ENCODE measurements at places on chromosomes 6 and 20. TPM values are rescaled to one million over a fixed set of nuclear protein-coding genes. Genes with fewer than 3 reads are reported as not detected.

The OPRM1 gene
- total RNA-seq = not detected

The FABP7 gene
- total RNA-seq = not detected

DNA sequence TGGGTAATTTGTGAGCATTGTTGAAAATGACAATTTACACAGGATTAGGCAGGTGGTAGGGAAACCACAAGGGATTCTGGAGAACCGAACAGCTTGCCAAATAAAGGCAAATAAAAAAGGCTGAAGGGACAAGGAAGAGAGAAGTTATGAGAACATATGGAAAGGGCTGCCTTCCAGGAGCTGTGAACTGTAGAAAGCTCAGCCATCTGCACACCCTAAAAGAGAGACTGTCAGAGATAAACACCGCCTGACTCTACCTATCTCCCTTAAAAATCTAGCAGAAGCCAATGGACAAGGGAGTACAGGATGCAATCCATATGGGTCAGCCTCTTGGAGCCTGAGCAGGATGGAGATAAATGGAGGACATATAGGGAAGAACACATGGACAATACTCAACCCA is 12.7 kb upstream of the SLC17A1 start:
- no peak overlapping the region for H3K27ac ChIP-seq

- peaks cover 18% of the 10 kb centered on the region for H3K4me1 ChIP-seq
- no peaks in the 10 kb centered on the region for H3K27me3 ChIP-seq
- no peaks in the 10 kb centered on the region for H3K36me3 ChIP-seq
- H3K27ac ChIP-seq = no peak overlapping the region
- no peak overlapping the region for H3K4me3 ChIP-seq
- DNase-seq = no peak
Measured at GRCh38 chr6:21953831-21954801, 342.7 kb downstream of the PRL start.

DNA sequence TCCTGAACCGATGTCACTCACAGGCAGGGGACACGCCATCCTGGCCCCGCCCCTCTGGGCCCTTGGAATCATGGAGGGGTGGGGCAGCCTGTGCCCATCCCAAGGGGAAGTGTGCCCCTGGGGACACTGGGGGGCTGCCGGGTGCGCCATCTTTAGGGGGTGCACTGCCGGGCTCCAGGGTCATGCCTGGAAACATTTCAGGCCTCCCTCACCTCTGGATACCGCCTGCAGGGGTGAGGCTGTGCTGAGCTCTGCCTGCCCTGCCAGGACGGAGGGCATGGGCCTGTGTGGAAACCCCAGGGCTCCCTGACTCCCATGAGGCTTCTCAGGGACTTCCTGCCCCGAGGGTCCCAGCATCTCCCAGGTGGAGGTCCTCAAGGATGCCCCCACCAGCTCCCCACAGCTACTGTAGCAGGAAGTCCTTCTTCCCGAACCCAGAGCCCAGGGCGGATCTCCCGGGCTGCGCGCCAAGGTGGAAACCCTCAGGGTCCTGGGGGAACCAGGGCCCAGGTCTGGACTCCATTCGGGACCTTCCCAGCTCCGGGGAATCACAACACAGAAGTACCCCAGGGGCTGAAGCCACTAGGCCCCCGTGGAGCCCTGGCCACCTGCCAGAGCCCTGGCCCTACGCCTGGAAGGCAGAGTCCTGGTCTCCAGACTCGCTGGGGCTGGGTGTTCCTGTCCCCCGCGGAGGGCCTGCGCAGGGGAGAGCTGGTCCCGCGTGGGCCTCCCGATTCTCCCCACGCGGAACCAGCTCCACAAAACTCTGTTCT is 15.6 kb downstream of the CHRNA4 start:
- no peak for DNase-seq
- H3K27me3 ChIP-seq = no peaks in the 10 kb centered on the region
- no peak overlapping the region for H3K27ac ChIP-seq
- H3K4me1 ChIP-seq = no peaks in the 10 kb centered on the region
- peaks cover 3% of the 10 kb centered on the region for H3K36me3 ChIP-seq
- no peak overlapping the region for H3K4me3 ChIP-seq

GRCh38 chr20:9576695-9577094 is 62.3 kb downstream of the LAMP5 start:
- no peak overlapping the region for H3K27ac ChIP-seq
- H3K4me3 ChIP-seq = no peak overlapping the region
- no peak for DNase-seq
- H3K4me1 ChIP-seq = no peaks in the 10 kb centered on the region
- peaks cover 6% of the 10 kb centered on the region for H3K27me3 ChIP-seq

- H3K4me1 ChIP-seq = no peaks in the 10 kb centered on the region
- H3K27ac ChIP-seq = no peak overlapping the region
- H3K27me3 ChIP-seq = peaks cover 29% of the 10 kb centered on the region
Measured at GRCh38 chr6:7568021-7568420, 22.0 kb upstream of the SNRNP48 start.

GRCh38 chr6:105578179-105578707 is 175.4 kb upstream of the PREP start:
- H3K4me3 ChIP-seq = no peak overlapping the region
- H3K27ac ChIP-seq = no peak overlapping the region
- no peaks in the 10 kb centered on the region for H3K36me3 ChIP-seq
- H3K4me1 ChIP-seq = peaks cover 7% of the 10 kb centered on the region
- peaks cover 41% of the 10 kb centered on the region for H3K27me3 ChIP-seq

GRCh38 chr20:2458919-2459499 is 11.6 kb downstream of the SNRPB start:
- H3K36me3 ChIP-seq = peaks cover 50% of the 10 kb centered on the region
- DNase-seq = no peak
- no peak overlapping the region for H3K27ac ChIP-seq
- no peaks in the 10 kb centered on the region for H3K27me3 ChIP-seq

DNA sequence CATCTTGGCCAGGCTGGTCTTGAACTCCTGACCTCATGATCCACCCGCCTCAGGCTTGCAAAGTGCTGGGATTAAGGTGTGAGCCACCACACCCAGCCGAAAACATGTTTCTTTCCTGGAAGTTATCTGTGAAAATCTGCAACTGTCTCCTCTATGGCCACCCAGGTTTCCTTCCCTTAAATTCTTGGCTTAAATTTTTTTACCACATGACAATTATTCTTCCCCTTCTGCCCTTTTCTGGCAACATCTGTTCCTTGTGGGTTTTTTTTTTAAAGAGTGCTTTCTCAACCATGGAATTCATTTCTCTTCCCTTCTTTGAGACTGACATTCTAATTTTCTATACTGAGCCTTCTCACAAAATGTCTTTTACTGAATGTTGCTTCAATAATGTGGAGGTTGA is 59.6 kb downstream of the DOK5 start:
- H3K27me3 ChIP-seq = no peaks in the 10 kb centered on the region
- H3K4me3 ChIP-seq = no peak overlapping the region
- no peaks in the 10 kb centered on the region for H3K4me1 ChIP-seq

- no peak overlapping the region for H3K4me3 ChIP-seq
- no peak overlapping the region for H3K27ac ChIP-seq
- H3K4me1 ChIP-seq = no peaks in the 10 kb centered on the region
- no peaks in the 10 kb centered on the region for H3K36me3 ChIP-seq
- no peak for DNase-seq
Measured at GRCh38 chr20:55696520-55696919, 308.8 kb downstream of the CBLN4 start.

- DNase-seq = no peak
- H3K4me1 ChIP-seq = peaks cover 39% of the 10 kb centered on the region
- peaks cover 20% of the 10 kb centered on the region for H3K36me3 ChIP-seq
- H3K27me3 ChIP-seq = no peaks in the 10 kb centered on the region
Measured at GRCh38 chr6:27144740-27145079, 102.8 kb upstream of the PRSS16 start.

GRCh38 chr6:148530394-148530953 is 187.8 kb downstream of the SASH1 start:
- no peak for DNase-seq
- peaks cover under 1% of the 10 kb centered on the region for H3K4me1 ChIP-seq
- no peaks in the 10 kb centered on the region for H3K36me3 ChIP-seq
- no peak overlapping the region for H3K27ac ChIP-seq
- H3K4me3 ChIP-seq = no peak overlapping the region

DNA sequence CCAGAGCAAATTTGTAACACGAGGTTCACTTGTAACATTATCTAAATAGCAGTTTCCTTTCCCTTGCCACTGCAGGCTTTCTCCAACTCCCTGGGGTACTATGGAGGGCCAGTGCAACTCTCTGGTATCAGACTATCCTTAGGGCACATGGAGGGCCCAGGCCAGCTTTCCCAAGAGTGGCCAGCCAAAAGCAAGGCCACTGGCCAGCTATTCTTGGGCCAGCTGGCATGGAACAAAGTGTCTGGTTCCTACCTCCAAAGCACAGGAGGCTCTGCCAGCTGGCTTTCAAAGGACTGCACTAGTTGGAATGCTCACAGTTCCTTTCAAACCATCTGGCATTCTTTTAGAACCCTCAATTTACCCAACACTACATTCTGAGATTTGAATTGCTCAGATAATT is 8.7 kb downstream of the RNF24 start:
- H3K4me1 ChIP-seq = peaks cover 18% of the 10 kb centered on the region
- H3K4me3 ChIP-seq = no peak overlapping the region
- DNase-seq = no peak
- H3K27me3 ChIP-seq = no peaks in the 10 kb centered on the region
- peaks cover 21% of the 10 kb centered on the region for H3K36me3 ChIP-seq

GRCh38 chr20:3616250-3616649 is 46.9 kb downstream of the GFRA4 start:
- H3K4me1 ChIP-seq = no peaks in the 10 kb centered on the region
- H3K27ac ChIP-seq = no peak overlapping the region
- no peaks in the 10 kb centered on the region for H3K27me3 ChIP-seq
- H3K4me3 ChIP-seq = no peak overlapping the region
- no peaks in the 10 kb centered on the region for H3K36me3 ChIP-seq
- DNase-seq = no peak

Data from activated CD4-positive, alpha-beta T cell treated with anti-CD3 and anti-CD28 coated beads, Interleukin-2, amount 10 ng/mL, durations not matched to agents 7 days and 5 days (primary cell).